Esophagus squamous epithelium (tissue), 5 donors: ENCODE measurements at places on chromosomes 16 and 17.

- DNase-seq, result no peak
These were observed 14.0 kb upstream of the STAC2 start for GRCh38 chr17:39239640-39240314.

DNA sequence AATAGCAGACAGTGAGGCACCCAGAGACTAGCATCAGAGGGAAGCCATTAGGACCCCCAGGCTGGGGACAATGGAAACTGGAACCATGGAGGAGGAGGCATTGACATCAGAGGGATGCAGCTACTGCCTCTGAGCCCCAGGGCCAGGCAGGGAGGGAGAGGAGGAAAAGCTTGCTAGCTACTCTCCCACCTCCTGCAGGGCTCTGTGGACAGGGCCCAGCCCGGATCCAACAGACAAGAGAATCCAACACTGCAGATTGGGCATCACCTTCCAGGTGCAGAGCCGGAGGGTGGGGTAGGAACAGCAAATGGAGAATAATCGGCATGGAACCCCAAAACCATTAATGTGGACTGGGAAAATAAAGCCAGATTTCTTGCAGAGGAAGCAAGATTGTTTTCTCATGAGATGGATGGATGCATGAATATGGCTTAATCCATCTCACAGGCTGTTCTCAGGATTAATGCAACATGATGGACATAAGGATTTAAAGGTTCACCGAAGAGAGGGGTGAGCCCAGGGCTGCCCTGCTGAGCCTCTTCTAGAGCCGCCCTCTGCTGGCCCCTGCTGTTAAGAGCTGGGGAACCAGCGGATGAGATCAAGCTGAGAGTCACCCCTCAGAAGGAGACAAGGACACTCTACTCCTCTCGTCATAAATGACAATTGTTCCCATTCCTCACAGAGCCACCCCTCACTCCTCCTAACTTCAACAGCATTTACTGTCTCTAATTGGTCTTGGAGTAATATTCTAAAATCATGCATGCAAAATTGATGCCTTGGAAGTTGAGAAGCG lies 48.8 kb downstream of the DNAH3 start:
- DNase-seq, result no peak

DNA sequence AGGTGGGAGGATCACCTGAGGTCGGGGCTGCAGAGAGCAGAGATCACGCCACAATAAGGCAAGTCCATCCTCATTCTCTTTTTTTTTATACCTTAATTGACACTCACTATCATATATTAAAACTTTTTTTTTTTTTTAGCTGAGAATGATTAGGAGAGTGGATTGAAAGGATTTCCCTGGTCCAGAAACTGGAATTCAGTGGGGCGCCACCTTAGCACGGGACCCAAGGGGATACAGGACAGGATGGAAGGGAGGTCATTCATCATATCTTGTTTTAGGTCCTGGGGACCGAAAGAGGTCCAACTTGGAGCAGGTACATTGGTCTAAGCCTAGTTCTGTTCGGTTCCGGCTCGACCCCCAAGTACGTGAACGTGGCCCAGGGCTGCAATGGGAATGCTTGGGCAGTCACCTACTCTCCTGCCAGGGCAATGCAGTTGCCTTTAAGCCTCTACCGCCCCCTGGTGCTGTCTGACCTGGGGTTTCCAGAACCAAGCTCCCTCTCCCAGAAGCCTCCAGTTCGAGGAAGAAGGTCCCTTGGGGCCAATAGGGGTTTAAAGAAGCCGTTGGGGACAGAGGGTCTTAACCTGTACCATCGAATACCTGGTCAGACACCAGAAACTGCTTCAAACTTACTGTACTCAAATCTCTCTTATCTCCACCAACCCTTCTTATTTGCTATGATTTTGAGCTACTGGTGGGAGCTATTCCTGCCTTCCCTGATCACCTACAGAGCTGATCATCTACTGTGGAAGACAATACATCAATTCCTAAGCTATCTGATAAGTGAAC lies 19.9 kb upstream of the GPATCH8 start:
- DNase-seq, result no peak

- no peak for DNase-seq
These were observed 76.0 kb downstream of the N4BP1 start for GRCh38 chr16:48533931-48534330.

GRCh38 chr17:44781551-44782325 lies 22.9 kb downstream of the ADAM11 start:
- DNase-seq, result no peak

- DNase-seq, result no peak
These were observed 127.5 kb upstream of the WSCD1 start for GRCh38 chr17:5942687-5943086.

GRCh38 chr17:80045703-80046102 lies 9.3 kb downstream of the CCDC40 start:
- DNase-seq, result no peak

GRCh38 chr17:41008811-41009210 lies at the start of gene KRTAP3-1:
Gene KRTAP3-1 (minus strand): TSS chr17:41009128. CDS start chr17:41009074, 54 bp downstream.
- no peak for DNase-seq
